IMR-90 (cell line): ENCODE measurements at places on chromosomes 6 and 20. TPM values are rescaled to one million over a fixed set of nuclear protein-coding genes. Genes with fewer than 3 reads are reported as not detected.

GRCh38 chr6:78850621-78851020 is 16.7 kb upstream of the IRAK1BP1 start:
- H3K4me3 ChIP-seq, result no peak overlapping the region
- no peaks in the 10 kb centered on the region for H3K36me3 ChIP-seq
- H3K27ac ChIP-seq, result no peak overlapping the region

DNA sequence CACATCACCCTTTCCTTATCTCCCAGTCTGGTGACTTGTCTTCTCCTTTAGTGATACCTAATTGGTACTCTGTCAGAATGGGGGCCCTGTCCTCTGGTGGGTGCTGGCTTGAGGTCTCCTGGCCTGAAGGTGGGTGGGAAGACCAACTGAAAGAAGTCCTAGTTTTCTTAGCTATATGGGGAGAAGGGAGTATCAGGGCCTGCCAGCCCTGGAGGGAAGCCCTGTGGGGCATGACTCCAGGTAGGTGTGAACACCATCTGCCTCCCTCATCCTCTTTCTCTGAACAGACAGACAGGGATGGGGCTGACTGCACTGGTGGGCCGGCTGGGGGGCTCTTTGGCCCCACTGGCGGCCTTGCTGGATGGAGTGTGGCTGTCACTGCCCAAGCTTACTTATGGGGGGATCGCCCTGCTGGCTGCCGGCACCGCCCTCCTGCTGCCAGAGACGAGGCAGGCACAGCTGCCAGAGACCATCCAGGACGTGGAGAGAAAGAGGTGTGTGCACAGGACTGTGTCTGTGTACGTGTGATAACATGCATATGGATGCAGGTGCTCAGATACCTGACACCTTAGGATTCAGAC is 4.8 kb downstream of the CRIP3 start:
- no peak overlapping the region for H3K4me3 ChIP-seq
- no peaks in the 10 kb centered on the region; the same call in 1 of the 2 replicates for H3K4me1 ChIP-seq
- H3K27ac ChIP-seq, result no peak overlapping the region
- peaks cover 54% of the 10 kb centered on the region for H3K27me3 ChIP-seq

RUNX2 gene
- total RNA-seq, result 2.3 and 3.1 TPM in 2 replicates

GRCh38 chr20:533526-533925 is 10.1 kb downstream of the CSNK2A1 start:
- H3K36me3 ChIP-seq, result peaks cover 3% of the 10 kb centered on the region
- H3K4me1 ChIP-seq, result peaks cover 5% of the 10 kb centered on the region
- no peaks in the 10 kb centered on the region for H3K27me3 ChIP-seq
- no peak overlapping the region for H3K27ac ChIP-seq
- H3K4me3 ChIP-seq, result no peak overlapping the region
- no peak for DNase-seq

GRCh38 chr20:35743693-35744491 is 1.8 kb upstream of the RBM39 start:
- no peak overlapping the region; the same call in 1 of the 2 replicates for H3K4me3 ChIP-seq
- H3K4me1 ChIP-seq, result peaks cover 6% of the 10 kb centered on the region
- H3K36me3 ChIP-seq, result peaks cover 9% of the 10 kb centered on the region

GRCh38 chr6:7124636-7125035 is 16.9 kb downstream of the RREB1 start:
- peak; percentile 57 for DNase-seq
- H3K4me1 ChIP-seq, result peaks cover 7% of the 10 kb centered on the region
- no peak overlapping the region for H3K27ac ChIP-seq
- H3K4me3 ChIP-seq, result no peak overlapping the region
- H3K36me3 ChIP-seq, result peaks cover 5% of the 10 kb centered on the region
- H3K27me3 ChIP-seq, result no peaks in the 10 kb centered on the region

GRCh38 chr20:37329481-37330165 is 16.3 kb upstream of the SRC start:
- H3K27me3 ChIP-seq, result no peaks in the 10 kb centered on the region
- no peaks in the 10 kb centered on the region for H3K36me3 ChIP-seq
- no peak overlapping the region for H3K4me3 ChIP-seq
- H3K27ac ChIP-seq, result no peak overlapping the region
- H3K4me1 ChIP-seq, result peaks cover 5% of the 10 kb centered on the region
- no peak for DNase-seq

MTFR2 gene
- total RNA-seq, result 0.72 and 1.9 TPM in 2 replicates

DNA sequence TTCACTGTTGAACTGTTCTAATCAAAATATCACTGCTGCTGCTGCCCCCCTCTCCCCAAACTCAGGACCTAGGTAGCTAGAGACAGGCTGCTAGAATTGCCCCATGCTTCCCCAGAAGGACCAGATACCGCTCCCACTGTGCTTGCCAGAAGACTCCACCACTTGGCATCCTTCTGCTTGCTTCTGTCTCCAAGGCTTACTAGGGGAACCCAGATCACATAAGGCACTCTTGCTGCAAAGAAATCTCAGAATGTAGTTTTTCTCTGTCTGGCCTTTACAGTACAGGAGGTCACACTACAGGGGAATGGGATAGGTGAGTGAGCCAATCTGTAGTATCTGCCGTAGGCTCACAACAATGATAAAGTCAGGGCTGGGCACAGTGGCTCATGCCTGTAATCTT is 21.5 kb upstream of the SLC9A8 start:
- peak overlapping the region; percentile 63 for H3K27ac ChIP-seq
- no peaks in the 10 kb centered on the region for H3K36me3 ChIP-seq

DNA sequence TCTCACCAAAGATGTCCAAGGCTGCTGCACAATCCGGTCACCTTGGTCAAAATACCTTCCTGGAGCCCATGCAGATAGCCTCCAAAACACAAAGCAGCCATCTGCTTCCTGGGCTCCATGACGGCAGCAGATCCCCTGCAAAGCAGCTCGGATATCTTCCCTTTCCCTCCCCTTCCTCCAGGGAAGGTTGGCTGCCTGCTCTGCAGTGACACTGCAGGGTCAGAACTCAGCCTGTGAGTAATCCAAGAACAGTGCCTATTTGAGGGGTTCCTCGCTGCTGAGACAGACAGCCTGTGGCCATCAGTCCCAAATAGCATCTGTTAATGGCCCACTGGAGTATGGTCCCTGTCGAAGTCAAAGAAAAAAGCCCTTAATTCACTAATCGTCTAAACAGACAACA is 270.8 kb downstream of the PREX1 start:
- no peak overlapping the region for H3K4me3 ChIP-seq
- no peak overlapping the region for H3K27ac ChIP-seq
- peaks cover 1% of the 10 kb centered on the region for H3K27me3 ChIP-seq
- no peaks in the 10 kb centered on the region for H3K4me1 ChIP-seq

- no peak overlapping the region for H3K4me3 ChIP-seq
- DNase-seq, result peak; percentile 70
- no peaks in the 10 kb centered on the region for H3K36me3 ChIP-seq
- H3K4me1 ChIP-seq, result peaks cover 10% of the 10 kb centered on the region; the same call in 1 of the 2 replicates
- no peak overlapping the region for H3K27ac ChIP-seq
Observed at GRCh38 chr6:157667211-157668008, 155.6 kb upstream of the SNX9 start.

GRCh38 chr20:62651285-62652021 is 9.2 kb downstream of the SLCO4A1 start:
- H3K4me3 ChIP-seq, result no peak overlapping the region
- H3K27me3 ChIP-seq, result no peaks in the 10 kb centered on the region
- H3K4me1 ChIP-seq, result peaks cover 13% of the 10 kb centered on the region; the same call in 1 of the 2 replicates
- no peaks in the 10 kb centered on the region for H3K36me3 ChIP-seq

- no peaks in the 10 kb centered on the region for H3K36me3 ChIP-seq
- DNase-seq, result peak; percentile 73
- no peak overlapping the region for H3K27ac ChIP-seq
- no peak overlapping the region for H3K4me3 ChIP-seq
- no peaks in the 10 kb centered on the region for H3K27me3 ChIP-seq
- peaks cover 6% of the 10 kb centered on the region; the same call in 1 of the 2 replicates for H3K4me1 ChIP-seq
Observed at GRCh38 chr6:11700118-11700718, 78.4 kb downstream of the ADTRP start.

TNNC2 gene
- 0.28 TPM in 1 of 2 replicates, not detected in the other for total RNA-seq
